Nucleus accumbens (tissue), 56 donors: ENCODE measurements at places on chromosomes 1 and 21.

DNA sequence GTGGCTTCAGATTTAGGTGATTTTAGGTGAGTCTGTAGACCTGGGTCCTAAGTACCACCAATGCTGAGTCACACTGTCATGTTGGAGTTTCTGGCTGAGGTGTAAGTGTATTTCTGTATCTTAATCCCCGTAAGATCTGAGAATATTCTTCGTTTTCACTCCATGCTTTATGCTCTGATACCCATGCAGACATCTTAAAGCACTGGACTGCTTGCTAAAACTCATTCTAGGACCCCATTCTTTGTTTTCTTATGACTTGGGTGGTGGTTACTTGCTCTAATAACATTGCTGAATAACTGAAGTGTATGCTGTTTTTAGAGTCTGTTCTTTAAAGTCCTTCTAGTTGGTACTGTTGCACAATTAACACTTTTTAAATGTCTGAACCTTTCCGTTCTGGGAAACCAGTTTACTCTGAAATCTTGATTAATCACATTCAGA lies 36.6 kb downstream of the CDC42 start:
- DNase-seq, result no peak

DNA sequence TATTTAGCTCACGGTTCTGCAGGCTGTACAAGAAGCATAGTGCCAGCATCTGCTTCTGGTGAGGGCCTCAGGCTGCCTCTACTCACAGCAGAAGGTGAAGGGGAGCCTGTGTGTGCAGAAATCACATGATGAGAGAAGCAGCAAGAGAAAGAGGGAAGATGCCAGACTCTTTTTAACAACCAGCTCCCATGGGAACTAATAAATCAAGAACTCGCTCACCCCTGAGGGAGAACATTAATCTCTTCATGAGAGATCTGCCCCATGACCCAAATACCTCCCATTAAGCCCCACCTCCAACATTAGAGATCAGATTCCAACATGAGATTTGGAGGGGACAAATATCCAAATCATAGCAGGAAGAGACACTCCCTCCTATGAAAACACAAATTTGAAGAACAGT lies 74.1 kb downstream of the OLFML2B start:
- no peak for DNase-seq

DNA sequence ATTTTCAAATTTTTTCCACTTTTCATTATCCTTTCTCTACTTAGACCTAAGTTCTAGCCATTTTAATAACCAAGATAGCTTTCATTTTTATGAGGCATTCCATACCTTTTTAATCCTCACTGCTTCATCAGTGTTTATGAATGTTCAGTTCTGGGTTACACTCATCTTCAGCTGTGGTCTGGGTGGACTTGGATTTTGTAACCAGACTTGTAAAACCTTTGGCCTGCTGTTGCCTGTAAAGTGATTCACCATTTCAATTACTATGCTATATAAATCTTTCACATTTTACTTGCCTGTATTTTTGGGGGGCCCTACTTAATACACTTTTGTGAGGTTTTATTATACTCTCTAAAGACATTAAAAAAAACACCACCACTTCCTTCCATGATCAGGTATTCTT lies 46.2 kb downstream of the USP25 start:
- no peak for DNase-seq

DNA sequence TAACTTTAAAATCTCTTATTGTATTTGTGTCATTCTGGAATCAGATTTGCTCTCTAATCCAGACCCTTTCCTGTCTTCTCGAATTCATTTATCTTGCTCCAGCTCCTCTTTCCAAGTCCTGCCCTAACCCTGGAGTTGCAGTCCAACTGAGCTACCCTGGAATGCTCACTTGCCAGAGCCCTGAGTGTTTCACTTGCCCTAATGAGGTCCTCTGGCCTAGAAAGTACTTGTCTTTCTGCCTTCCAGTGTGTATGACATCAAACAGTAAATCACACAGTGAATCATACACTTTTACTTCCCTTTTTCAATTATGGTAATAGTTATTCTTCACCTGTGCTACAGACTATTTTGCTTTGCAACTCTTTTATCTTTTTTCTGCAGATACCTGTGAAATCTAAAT lies 96.9 kb downstream of the NEK7 start:
- DNase-seq, result no peak

GRCh38 chr1:242016479-242016878 lies 17.6 kb upstream of the MAP1LC3C start:
- DNase-seq, result no peak
